ENCODE measurements at places on chromosomes 12 and 14.

- H3K36me3 ChIP-seq, result no peaks in the 10 kb centered on the region
- no peak overlapping the region for H3K4me3 ChIP-seq
- H3K27me3 ChIP-seq, result no peaks in the 10 kb centered on the region
- H3K27ac ChIP-seq, result no peak overlapping the region
These were observed 127.3 kb downstream of the CNTN1 start for GRCh38 chr12:40819436-40820108.

- no peak overlapping the region for H3K27ac ChIP-seq
- no peak for DNase-seq
- no peaks in the 10 kb centered on the region for H3K4me1 ChIP-seq
- H3K27me3 ChIP-seq, result peaks cover 7% of the 10 kb centered on the region
These were observed 206.0 kb upstream of the MYL2 start for GRCh38 chr12:111126331-111126730.

- H3K4me3 ChIP-seq, result no peak overlapping the region
- no peaks in the 10 kb centered on the region for H3K36me3 ChIP-seq
- no peak for DNase-seq
- H3K27me3 ChIP-seq, result peaks cover 52% of the 10 kb centered on the region
- no peaks in the 10 kb centered on the region for H3K4me1 ChIP-seq
These were observed 359.4 kb downstream of the TMEM121 start for GRCh38 chr14:105885561-105886320.

DNA sequence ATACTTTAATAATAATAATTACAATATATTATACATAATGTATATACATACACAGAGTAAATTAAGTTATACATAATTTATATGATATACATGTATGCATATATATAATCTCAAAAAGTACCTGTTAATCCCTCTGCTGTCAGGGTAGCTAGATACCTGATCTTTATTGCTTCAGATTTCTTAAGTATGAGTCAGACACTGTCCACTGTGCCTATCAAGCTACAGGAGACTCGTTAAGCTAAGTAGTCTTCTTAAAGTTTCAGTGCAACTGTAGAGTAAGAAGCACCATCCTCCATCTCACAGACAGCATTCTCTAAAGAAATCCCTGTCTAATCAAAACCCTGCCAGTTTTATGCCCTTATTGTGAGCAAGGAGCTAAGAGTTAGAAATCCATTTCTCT lies 428.7 kb downstream of the RERGL start:
- H3K27ac ChIP-seq, result no peak overlapping the region
- no peaks in the 10 kb centered on the region for H3K36me3 ChIP-seq
- no peaks in the 10 kb centered on the region for H3K27me3 ChIP-seq

DNA sequence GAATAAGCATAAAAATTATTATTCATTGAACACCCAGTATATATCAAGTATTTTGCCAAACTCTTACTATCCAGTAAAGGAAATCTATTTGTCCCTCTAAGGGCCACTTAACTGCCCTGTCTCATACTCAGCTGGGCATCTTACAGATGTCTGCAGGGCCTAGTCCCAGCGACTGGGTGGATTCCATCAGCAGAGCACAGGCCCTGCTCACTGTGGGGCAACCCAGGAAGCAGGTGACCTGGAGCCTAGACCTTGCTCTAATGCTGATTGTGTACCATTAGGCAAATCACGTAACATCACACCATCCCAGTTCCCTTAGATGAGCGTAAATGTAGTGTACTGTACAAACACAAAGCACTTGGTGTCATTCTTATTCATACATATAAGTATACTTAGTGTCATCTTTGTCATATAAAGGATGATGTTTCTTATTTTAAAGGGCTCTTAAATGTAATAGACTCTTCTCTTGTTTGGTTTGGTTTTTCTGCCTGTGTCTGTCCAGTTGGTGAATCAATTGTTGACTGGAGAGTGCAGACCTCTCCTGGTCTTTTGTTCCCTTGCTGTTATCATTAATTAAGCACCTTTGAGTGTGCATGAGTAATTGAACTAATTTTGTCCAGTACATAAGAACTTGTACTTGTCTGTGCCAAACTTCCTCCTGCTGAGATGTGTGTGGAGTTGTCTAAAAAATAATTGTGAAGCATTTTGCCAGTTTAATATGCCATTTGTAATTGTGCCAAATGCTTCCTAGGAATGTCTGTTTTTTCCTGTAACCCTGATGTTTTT lies 49.3 kb downstream of the RAB35 start:
- no peak for DNase-seq
- no peak overlapping the region for H3K27ac ChIP-seq
- H3K4me1 ChIP-seq, result no peaks in the 10 kb centered on the region
- H3K36me3 ChIP-seq, result peaks cover 66% of the 10 kb centered on the region

GRCh38 chr14:88729159-88729558 lies 63.6 kb downstream of the EML5 start:
- no peak for DNase-seq
- no peaks in the 10 kb centered on the region for H3K36me3 ChIP-seq
- no peaks in the 10 kb centered on the region for H3K4me1 ChIP-seq
- no peaks in the 10 kb centered on the region for H3K27me3 ChIP-seq

DNA sequence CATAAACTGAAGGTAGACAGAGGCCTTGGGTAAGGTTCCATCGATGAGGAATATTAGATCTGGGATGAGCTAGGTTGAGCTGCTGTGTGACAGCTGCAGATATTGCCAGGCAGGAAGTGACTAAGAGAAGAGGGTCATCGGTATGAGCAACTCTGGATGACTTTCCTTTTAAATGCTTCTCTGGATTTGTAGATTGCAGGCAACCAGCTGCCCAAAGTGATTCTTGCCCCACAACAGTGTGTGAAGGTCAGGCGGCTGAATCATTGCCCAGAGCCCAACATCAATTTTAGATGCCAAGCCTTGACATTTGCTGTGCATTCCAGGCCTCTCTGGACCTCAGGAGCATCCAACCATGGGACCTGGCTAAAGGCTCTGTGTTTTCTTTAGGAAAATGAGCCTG lies 255.9 kb downstream of the DPF3 start:
- no peak overlapping the region for H3K4me3 ChIP-seq
- no peak overlapping the region for H3K27ac ChIP-seq
- H3K36me3 ChIP-seq, result no peaks in the 10 kb centered on the region
- peaks cover 3% of the 10 kb centered on the region for H3K27me3 ChIP-seq
- no peak for DNase-seq
- no peaks in the 10 kb centered on the region for H3K4me1 ChIP-seq

All from T-cell (primary cell).